ENCODE measurements at places on chromosomes 3 and 15.

GRCh38 chr3:152079980-152080379 is 188.7 kb upstream of the MBNL1 start:
- no peak for DNase-seq

DNA sequence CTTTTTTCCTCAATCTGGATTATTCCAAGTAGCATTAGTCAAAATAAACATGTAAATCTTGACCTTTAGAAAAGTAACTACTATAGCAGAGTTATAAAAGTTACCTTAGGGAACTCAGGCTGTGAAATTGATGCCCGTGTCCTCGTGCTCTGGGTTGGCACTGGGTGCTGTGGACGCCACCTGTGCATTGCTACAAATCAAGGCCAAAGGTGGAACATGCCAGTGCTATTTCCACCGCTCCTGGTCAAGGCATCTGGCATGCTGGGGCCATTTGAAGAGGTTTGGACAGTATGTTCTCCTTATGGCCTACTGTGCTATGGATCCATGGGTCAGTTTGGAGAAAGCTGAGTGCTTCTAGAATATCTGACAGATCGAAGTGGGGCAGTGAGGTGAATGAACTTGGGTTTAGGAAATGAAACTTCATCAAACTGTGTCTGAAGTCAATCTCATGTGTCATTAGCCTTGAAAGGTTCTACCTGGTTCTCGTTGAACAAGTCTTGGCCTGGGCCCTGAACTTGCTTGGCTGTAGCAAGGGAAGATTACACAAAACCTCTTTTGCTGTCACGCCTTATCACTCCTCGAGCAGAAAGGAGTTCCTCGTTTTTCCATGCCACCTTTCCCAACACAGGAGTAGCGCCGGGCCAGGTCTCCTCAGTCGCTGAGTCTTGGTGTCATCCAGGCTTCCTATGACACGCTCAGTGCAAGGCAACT is 397.6 kb upstream of the RGMA start:
- no peak for DNase-seq

- no peak for DNase-seq
These were observed 279.8 kb downstream of the VPS13C start for GRCh38 chr15:61780278-61780980.

GRCh38 chr15:78208887-78209645 is 25.3 kb downstream of the ACSBG1 start:
- no peak for DNase-seq

GRCh38 chr15:98126326-98127085 is 166.0 kb downstream of the ARRDC4 start:
- no peak for DNase-seq

- no peak for DNase-seq
These were observed 164.3 kb upstream of the NUDT16 start for GRCh38 chr3:131217296-131217741.

DNA sequence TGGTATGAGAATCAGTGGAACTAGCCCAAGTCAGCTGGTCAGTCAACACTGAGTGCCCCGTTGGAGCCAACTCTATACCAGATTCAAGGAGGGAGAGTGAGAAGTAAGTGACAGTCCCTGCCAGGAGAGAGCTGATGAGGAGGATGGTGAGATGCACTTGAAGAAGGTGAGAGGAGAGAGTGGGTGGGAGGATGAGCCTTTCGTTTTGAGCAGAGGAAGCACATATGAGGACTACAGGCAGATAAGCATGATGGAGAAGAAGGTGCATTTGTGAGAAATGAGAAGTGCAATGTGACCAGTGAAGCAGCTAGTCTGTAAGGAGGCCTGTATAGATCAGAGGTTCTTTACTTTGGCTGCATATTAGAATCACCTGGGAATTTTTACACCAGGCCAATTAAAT is 40.4 kb downstream of the NME9 start:
- no peak for DNase-seq

- DNase-seq, result no peak
These were observed 20.4 kb downstream of the UACA start for GRCh38 chr15:70742928-70743327.

DNA sequence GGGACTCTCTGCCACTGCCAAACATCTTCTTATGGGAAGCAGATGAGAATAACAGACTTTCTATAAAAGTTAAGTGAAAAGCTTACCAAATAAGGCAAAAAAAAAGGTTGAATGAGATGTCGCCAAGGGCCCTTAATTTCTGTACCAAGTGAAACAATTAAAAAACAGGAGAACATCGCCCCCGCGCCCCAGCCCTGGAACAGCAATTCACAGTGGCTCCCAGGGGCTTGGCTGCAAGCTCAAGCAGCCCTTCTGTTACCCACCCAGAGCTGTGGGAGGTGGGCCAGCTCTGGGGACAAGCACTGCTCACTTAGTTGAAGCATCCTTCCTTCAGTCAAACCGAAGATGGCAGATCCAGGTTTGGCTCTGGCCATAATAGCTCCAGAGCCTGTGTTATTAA is 208.0 kb downstream of the ERC2 start:
- no peak for DNase-seq

DNA sequence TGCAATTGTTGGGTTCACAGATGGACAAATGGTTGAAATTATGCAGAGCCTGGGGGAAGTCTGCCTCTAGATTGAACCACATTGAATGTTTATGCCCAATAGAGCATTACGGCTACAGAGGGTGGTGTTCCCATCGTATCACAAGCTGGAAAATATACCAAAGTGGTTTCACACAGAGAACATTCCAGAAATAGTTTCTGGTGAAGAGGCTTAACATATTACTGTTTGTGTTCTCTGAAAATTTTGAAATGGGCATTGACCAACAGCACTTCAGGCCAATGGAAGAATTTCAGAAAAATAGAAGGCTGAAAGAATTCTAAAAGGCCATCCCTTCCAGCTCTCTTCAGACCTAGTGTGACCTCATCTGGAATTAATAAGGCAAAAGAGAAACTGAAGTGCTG is 203.9 kb downstream of the NEK10 start:
- DNase-seq, result no peak

DNA sequence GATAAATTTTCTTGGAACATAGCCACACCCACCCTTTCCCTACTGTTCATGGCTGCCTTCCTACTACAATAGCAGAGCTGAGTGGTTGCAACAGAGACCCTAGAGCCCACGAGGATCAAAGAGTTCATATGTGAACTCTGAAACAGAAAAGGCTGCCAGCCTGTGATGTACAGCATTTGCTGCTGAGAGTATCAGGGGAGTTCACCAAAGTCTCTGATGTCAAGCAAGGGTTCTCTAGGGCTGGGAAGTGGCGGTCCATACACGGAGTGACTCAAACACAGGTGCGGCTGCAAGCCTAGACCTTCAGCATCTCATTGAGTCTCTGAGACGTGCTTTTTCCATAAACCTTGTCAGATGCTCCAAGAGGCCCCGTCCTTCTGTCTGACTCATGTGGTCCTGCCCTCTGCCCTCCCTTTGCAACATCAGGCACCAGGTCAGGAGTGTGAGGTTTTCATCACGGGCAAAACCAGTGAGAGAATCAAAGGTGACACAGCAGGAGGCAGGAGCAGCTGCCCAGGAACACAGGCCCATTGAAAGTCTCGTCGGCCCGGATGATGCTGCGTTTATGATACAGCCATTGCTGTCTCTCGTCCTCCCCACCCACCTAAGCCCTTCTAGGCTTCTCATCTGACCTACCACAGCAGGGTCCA is 42.9 kb downstream of the PCSK6 start:
- DNase-seq, result no peak

- no peak for DNase-seq
These were observed 266.4 kb downstream of the GABRG3 start for GRCh38 chr15:27237319-27237939.

- DNase-seq, result peak; percentile 48
These were observed 16.7 kb downstream of the SMAD3 start for GRCh38 chr15:67082007-67082536.

- DNase-seq, result peak; percentile 44
These were observed 1.1 kb downstream of the EHD4 start for GRCh38 chr15:41971089-41971894.

- DNase-seq, result peak; percentile 58
These were observed 164.5 kb downstream of the XXYLT1 start for GRCh38 chr3:195106418-195106906.

DNA sequence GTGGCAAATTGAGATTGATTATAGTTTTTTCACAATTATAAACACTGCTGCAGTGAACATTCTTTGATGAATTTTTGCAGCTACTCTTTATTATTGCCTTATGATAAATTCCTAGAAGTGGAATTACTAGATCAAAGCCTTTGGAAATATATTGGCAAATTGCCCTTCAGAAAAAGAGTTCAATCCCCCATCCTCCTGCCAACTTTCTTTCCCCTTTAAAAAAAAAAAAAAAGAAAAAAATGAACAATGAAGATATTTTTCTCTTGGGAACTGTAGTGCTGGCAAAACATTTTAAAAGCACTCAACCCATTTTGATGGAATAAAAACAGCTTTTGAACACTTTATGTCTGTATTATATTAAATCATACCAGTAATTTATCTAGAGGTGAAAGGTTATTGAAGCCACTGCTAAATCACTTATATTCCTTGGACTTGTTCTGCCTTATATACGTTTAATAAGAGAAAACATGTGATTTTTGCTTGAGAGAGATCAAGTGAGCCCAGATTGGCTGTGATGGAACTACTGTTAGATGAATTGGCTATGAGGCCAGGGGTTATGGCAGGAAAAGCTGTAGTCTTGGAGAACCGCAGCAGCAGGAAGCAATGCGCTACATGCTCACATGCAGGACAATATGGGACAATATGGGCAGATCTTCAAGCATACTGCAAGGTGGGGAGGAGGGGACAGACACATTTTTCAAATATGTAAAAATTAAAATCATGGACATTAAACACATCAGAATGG is 212.8 kb upstream of the C2CD4B start:
- no peak for DNase-seq

DNA sequence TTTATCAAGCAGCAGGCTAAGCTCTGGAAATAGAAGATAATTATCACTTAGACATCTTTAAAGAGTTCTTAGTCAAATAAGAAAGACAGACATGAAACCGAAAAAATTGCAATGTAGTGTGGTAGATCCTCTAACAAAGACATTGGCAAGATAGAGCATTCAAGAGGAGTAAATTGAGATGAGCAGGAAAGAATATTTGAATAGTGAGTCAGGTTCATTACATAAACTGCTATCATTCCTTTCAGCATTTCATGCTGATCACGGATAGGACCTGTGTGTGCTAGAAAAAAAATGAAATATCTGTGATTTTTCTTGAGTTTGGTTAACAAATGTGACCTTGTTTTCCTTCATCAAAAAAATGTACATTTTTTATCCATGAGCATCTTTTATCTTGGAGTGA is 460.9 kb downstream of the OTOL1 start:
- no peak for DNase-seq

DNA sequence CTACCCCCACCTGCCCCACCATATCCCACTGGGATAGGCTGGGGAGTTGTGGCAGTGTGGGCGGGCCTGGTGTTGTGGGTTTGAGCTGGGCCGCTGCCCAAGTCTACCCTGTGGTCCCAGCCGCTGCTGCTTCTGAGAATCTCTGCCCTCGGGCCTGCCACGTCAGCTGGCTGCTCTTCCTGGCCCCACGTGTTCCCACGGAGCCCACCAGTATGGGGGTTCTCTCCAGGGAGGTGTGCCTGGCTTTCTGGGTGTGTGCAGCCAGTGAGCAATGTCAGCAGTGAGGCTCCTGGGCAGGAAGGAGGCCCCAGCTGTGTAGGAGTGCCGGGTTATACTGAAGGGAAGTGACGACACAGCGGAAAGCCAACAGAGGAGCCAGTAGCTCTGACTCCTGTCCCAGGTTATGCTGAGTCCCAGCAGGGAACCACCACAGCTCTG is 10.5 kb downstream of the GNAI2 start:
- no peak for DNase-seq

All from stimulated activated CD4-positive, alpha-beta T cell treated with anti-CD3 and anti-CD28 coated beads, Interleukin-1b, Interleukin-23, amount 100 ng/mL, for 1 hour (primary cell).